ENCODE measurements at places on chromosomes 1 and 21. TPM values are rescaled to one million over a fixed set of nuclear protein-coding genes. Genes with fewer than 3 reads are reported as not detected.
A peak's percentile ranks its signal among the peaks of the same experiment; 100 is the strongest.

FABP3 gene
- not detected for total RNA-seq

DIPK1A gene
- total RNA-seq: 19.1 TPM

LHX8 gene
- total RNA-seq: not detected

KRTAP19-1 gene
- total RNA-seq: not detected

COL9A2 gene
- total RNA-seq: 1.9 TPM

CCDC181 gene
- not detected for total RNA-seq

DNA sequence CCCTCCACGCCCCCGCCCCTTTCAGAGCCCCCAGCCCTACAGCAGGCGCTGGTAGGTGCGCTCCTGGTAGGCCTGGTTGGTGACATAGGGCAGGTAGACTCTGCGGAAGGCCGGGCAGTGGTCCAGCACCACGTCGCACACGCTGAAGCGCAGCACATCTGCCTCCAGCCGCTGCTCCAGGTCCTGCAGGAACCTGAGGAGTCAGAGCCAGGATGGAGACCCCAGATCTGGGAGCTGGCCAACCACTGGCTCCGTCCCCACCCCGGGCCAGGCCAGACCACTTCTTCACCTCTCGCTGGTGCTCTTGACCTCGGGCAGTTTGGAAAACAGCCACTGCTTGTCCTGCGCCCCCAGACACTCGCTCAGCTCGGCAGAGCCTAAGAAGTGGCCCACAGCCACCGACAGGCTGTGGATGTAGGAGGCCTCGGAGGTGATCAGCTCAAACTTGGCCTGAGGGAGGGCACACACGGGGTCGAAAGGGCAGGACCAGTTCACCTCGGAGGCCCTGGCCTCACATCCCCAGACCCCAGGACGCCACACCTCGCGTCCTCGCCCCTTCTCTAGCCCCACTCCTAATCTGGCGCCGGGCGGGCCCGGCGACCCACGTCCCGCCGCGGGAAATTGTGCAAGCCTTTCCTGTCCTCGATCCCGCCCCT lies 6.4 kb downstream of the ARHGEF19 start:
- DNase-seq: no peak

GRCh38 chr1:193309936-193310475 lies 123.6 kb upstream of the B3GALT2 start:
- no peak for DNase-seq

GRCh38 chr21:36754241-36754898 lies 55.5 kb downstream of the SIM2 start:
- no peak for DNase-seq

DNA sequence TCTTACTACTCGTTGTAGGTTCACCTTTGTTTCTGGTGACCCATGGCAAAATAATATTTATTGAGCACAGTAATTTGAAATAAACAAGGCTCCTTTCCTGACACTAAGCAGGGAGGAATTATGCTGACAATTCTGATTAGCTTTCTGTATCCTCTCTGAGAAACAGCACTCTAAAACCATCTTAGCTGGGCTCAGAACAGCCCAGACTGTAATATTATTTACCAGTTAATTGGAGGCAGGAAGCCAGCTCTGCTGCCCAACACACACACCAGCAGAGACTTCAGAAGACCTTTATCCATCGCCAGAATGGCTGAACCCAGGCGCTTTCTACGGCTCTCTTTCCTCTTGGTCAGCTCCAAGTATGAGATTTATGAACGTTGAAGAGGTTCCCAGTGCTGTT lies 77.6 kb upstream of the FMN2 start:
- no peak for DNase-seq

- DNase-seq: no peak
Measured at GRCh38 chr1:56411484-56412180, 167.7 kb downstream of the PLPP3 start.

- no peak for DNase-seq
Measured at GRCh38 chr1:177932123-177932522, 37.7 kb downstream of the SEC16B start.

- DNase-seq: peak; percentile 17
Measured at GRCh38 chr1:226002667-226003501, 3.7 kb upstream of the SDE2 start.

- DNase-seq: no peak
Measured at GRCh38 chr1:12001996-12002493, 17.3 kb upstream of the MIIP start.

GRCh38 chr1:213399695-213400094 lies 348.7 kb downstream of the RPS6KC1 start:
- no peak for DNase-seq

DNA sequence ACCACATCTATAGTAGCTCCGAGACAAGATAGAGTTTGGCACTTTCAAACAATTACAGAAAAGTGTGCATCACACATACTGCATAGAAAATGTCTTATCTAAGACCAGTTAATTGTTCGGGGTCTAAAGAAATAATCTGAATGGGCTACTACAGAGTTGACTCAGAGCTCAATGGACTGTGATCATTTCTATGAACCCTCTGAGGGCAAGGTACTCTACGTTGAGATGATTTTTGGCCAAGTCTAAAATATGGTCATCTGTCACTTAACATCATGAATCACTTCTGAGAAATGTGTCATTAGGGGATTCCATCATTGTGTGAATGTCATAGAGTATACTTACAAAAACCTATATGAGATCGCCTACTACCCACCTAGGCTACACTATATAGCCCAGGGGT lies 123.5 kb downstream of the SLC44A5 start:
- DNase-seq: no peak
